ENCODE measurements at places on chromosomes 2 and 18.

DNA sequence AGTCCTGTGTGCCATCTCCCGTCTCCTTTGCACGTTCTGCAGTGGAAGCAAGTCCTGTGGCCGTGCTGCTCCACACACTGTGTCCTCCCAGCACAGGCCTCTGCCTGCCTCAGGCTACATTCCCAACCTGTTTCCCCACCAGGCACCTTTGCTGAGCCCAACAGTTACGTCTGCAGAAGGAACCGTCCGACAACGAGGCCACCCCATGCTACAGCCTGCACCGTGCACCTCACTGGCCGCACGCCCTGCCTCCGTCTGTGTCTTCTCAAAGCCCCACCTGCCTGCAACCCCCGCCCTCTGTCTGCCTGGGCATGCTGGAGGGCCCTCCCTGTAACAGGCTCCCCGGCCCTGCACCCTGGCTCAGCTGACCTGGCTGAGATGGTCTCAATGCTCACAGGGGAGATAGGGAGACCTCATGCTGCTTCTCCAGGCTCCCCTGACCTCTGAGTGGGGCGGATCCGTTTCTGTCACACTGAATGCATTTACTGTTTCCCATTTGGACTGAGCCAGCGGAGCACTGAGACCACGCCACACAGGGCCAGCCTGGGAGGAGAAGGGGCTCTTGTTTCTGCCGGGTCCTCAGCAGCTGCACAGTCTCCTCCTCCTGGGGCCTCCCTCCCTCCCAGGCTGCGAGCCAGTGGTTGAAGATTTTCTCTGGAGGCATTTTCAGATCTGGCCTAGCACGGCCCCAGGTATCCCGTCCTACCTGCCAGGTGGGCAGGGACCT, 109.1 kb upstream of the OTOS start:
- H3K36me3 ChIP-seq, result no peaks in the 10 kb centered on the region
- peaks cover 48% of the 10 kb centered on the region for H3K4me1 ChIP-seq
- H3K27ac ChIP-seq, result peak overlapping the region; percentile 97
- no peak overlapping the region for H3K4me3 ChIP-seq

GRCh38 chr2:30677861-30678385, 129.3 kb downstream of the CAPN13 start:
- H3K4me3 ChIP-seq, result no peak overlapping the region
- no peak overlapping the region for H3K27ac ChIP-seq
- H3K4me1 ChIP-seq, result no peaks in the 10 kb centered on the region

DNA sequence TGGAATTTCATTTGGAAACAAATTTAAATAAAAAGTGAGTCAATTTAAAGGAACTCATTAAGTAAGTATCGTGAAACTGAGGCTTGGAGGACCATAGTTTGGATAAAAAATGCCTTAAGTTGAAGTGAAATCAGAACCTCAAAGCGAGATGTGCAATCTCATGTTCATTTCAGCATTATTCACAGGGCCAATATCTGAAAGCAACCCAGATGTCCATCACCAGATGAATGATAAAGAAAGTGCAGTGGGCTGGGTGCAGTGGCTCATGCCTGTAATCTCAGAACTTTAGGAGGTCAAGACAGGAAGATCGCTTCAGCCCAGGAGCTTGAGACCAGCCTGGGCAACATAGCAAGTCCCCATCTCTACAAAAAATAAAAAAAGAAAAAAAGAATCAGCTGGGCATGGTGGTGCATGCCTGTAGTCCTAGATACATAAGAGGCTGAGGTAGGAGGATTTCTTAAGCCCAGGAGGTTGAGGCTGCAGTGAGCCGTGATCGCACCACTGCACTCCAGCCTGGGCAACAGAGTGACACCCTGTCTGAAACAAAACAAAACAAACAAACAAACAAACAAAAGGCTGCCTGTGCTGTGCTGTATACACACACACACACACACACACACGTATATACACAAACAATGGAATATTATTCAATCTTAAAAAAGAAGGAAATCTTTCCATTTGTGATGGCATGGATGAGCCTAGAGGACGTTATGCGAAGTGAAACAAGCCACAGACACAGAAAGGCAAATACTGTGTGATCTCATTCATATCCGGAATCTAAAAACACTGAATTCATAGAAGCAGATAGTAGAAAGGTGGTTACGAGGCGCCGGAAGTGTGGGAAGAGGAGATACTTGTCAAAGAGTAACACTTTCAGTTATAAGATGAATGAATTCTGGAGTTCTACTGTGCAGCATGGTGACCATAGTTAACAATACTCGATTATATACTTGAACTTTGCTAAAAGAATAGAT, 14.5 kb downstream of the SH3RF3 start:
- no peak for DNase-seq
- no peak overlapping the region for H3K27ac ChIP-seq
- H3K36me3 ChIP-seq, result no peaks in the 10 kb centered on the region
- H3K27me3 ChIP-seq, result no peaks in the 10 kb centered on the region
- no peak overlapping the region for H3K4me3 ChIP-seq
- H3K4me1 ChIP-seq, result peaks cover 14% of the 10 kb centered on the region

DNA sequence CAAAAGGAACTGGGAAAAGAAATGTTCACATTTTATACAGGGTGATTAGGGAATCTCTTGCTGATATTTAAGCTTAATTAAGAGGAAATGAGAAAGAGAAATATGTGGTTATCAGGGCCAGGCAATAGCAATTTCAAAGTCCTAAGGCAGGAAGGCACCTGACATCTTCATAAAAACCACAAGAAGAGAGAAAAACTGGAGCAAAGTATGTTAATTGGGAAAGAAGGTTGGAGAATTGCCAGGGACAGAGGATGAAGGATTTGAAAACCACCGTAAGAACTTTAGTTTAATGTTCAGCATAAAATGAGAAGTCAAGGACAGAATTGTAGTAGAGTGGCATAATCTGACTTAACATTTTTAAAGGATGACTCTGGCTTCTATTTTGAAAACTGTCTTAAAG, 691.8 kb upstream of the NRXN1 start:
- H3K4me1 ChIP-seq, result no peaks in the 10 kb centered on the region
- no peak for DNase-seq
- H3K27ac ChIP-seq, result no peak overlapping the region
- H3K36me3 ChIP-seq, result no peaks in the 10 kb centered on the region

GRCh38 chr2:217090024-217090473, 230.2 kb upstream of the TNP1 start:
- H3K36me3 ChIP-seq, result no peaks in the 10 kb centered on the region
- H3K4me3 ChIP-seq, result no peak overlapping the region
- H3K27me3 ChIP-seq, result no peaks in the 10 kb centered on the region
- no peak for DNase-seq
- no peaks in the 10 kb centered on the region for H3K4me1 ChIP-seq

- no peak overlapping the region for H3K27ac ChIP-seq
- no peak overlapping the region for H3K4me3 ChIP-seq
- no peak for DNase-seq
Measured at GRCh38 chr18:40607542-40608148, 1347.4 kb upstream of the PIK3C3 start.

GRCh38 chr2:215664847-215665525, 229.1 kb upstream of the FN1 start:
- no peak overlapping the region for H3K27ac ChIP-seq
- H3K27me3 ChIP-seq, result no peaks in the 10 kb centered on the region
- no peaks in the 10 kb centered on the region for H3K4me1 ChIP-seq
- DNase-seq, result no peak
- no peaks in the 10 kb centered on the region for H3K36me3 ChIP-seq
- no peak overlapping the region for H3K4me3 ChIP-seq

GRCh38 chr2:237577956-237578870, 11.8 kb downstream of the PRLH start:
- H3K4me1 ChIP-seq, result peaks cover 18% of the 10 kb centered on the region
- no peak for DNase-seq
- no peaks in the 10 kb centered on the region for H3K27me3 ChIP-seq
- H3K27ac ChIP-seq, result no peak overlapping the region
- no peak overlapping the region for H3K4me3 ChIP-seq

DNA sequence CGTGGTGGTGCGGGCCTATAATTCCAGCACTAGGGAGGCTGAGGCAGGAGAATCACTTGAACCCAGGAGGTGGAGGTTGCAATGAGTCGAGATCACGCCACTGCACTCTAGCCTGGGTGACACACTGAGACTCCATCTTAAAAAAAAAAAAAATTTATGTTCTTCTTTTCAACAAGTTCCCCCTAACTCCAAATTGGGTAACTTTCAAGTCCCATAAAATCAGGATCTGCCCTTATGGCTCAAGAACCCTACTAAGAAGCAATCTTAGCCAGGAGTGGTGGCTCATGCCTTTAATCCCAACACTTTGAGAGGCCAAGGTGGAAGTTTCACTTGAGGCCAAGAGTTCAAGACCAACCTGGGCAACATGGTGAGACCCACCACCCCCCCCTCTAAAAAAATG, 30.3 kb upstream of the TLK1 start:
- H3K4me3 ChIP-seq, result no peak overlapping the region
- no peak for DNase-seq
- H3K36me3 ChIP-seq, result no peaks in the 10 kb centered on the region
- H3K4me1 ChIP-seq, result no peaks in the 10 kb centered on the region
- no peak overlapping the region for H3K27ac ChIP-seq
- no peaks in the 10 kb centered on the region for H3K27me3 ChIP-seq
